ENCODE measurements at places on chromosomes 6 and 20.

GRCh38 chr6:87944541-87944954, 103.1 kb upstream of the SPACA1 start:
- DNase-seq = no peak

- no peak for DNase-seq
Observed at GRCh38 chr6:123904228-123904627, 100.6 kb downstream of the NKAIN2 start.

- no peak for DNase-seq
Observed at GRCh38 chr20:62054451-62054953, 11.2 kb downstream of the TAF4 start.

DNA sequence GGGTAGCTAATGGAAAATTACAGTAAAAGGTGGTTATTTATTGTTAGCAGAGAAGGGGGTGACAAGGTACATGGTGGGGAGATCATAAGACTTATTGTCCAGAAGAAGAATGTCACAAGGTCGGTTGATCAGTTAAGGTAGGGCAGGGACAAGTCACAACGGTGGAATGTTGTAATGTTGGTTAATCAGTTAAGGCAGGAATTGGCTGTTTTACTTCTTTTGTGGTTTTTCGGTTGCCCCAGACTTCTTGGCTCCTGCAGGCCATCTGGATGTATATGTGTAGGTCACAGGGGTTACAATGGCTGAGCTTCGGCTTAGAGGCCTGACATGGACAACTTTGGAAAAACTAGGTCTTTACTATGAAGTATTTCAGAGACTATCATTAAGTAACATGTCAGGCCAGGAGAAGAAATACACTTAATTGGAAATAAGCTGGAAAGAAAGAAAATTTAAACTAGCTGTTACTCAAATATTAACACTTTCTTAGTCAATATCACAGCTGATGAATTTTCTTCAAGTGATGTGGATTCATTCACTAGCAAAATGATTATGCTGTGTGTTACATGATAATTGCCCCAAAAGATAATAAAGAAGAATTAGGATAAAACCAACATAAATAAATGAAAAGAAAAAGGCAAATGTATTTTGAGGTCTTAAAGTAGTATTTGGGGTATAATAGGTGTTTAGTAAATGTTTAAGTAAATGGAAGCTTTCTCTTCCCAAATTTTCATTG, 4.4 kb downstream of the AIG1 start:
- peak; percentile 63 for DNase-seq

DNA sequence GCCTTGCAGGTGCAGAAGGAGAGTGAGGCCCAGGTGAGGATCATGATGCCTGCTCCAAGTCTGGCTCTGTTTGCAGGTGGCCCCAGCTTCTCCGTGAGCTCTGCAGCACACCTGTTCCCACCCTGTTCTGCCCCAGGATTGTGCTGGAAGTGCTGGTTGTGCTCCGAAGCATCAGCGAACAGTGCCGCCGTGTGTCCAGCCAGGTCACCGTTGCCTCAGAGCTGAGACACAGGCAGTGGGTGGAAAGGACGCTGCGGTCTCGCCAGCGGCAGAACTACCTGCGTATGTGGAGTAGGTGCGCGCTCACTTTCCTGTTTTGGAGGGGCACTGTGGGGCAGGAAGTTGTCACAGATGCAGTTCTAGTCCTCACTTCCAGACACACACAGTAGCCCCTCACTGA, 25.0 kb downstream of the ERMARD start:
- DNase-seq = no peak

- no peak for DNase-seq
Observed at GRCh38 chr6:13500915-13501314, 13.5 kb upstream of the GFOD1 start.

GRCh38 chr6:33174784-33175183, 17.5 kb downstream of the COL11A2 start:
- no peak for DNase-seq

DNA sequence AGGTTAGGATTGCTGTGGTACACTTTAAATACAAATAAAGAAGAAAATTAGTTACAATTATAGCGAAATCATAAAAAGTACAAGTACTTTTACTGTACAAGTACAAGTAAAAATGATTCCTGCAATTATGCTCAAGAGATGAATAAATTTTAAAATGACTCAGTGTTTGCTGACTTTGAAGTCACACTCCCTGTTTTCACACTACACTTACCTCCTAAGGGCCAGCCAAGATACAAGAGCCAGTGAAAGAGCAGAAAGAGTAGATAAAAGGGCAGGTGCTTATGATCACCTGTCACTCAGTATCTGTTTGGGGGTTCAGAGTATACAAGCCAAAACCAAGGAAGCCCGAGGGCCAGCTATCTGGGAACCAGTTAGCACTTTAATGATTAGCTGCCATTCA, 41.0 kb upstream of the COL21A1 start:
- no peak for DNase-seq

All from AML-193 (cell line).